Vagina (tissue), 2 donors: ENCODE measurements at places on chromosomes 11 and 22.

- H3K27ac ChIP-seq = no peak overlapping the region
- no peak for DNase-seq
- no peaks in the 10 kb centered on the region for H3K27me3 ChIP-seq
- H3K4me3 ChIP-seq = no peak overlapping the region
- H3K36me3 ChIP-seq = no peaks in the 10 kb centered on the region
- H3K4me1 ChIP-seq = no peaks in the 10 kb centered on the region
These were observed 34.9 kb downstream of the SERPIND1 start for GRCh38 chr22:20808844-20809243.

DNA sequence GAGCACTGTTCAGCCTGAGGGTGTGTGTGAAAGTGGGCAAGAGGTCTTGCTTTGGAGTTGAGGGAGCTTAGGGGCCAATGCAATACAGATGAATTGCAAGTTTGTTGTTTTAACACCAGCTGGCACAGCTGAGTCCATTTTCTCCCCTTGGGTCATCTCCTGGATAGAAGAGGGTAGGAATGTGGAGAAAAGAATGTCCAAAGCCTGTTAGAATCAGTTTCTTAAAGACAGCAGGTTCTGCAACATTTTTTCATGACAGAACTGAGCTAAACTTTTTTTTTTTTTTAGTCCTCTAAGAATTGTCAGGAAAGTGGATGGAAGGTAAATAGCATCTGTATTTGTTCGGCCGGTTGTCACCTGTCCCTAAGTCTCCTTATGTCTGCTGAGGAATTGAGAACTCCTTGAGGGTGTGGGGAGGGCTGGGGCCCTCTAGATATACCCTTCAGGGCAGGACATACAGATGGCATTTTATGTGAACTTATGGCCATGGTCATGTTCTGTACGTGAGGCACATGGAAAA lies 211.1 kb upstream of the CADM1 start:
- no peaks in the 10 kb centered on the region for H3K36me3 ChIP-seq
- H3K27ac ChIP-seq = no peak overlapping the region
- no peak for DNase-seq
- no peaks in the 10 kb centered on the region for H3K4me1 ChIP-seq

DNA sequence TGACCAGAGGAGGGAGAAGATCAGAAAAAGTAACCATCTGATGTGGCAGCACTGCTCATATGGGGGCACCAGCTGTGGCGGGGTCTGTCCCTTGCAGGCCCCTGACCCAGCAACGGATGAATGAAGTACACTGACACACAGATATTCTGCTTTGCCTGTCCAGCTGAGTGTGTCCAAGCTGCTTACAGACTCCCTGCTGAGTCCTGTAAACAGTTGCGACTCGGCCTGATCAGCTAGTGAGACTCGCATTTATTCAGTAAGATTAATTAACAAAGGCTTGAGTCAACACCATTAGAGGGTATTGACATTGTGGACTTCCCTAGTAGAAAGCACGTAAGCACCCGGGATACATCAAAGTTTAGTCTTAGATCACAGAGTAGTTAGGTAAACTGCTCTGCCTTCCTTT lies 15.3 kb upstream of the OR10D3 start:
- H3K27ac ChIP-seq = no peak overlapping the region
- no peaks in the 10 kb centered on the region for H3K27me3 ChIP-seq
- H3K4me3 ChIP-seq = no peak overlapping the region
- no peaks in the 10 kb centered on the region for H3K4me1 ChIP-seq
- no peak for DNase-seq

DNA sequence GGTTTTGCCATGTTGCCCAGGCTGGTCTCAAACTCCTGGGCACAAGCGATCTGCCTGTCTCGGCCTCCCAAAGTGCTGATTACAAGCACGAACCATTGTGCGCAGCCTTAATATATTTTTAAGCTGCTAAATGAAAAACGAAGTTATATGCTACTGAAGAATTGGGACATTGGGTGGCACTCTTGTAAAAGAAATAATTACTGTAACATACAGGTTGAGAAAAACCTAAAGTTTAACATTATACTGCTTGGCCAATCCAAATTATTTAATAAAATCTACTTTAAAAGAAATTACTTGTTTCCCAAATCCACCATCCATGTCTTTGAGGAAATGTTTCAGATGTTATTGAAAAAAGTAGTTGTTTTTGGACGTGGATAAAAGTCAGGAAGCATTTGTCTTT lies 37.9 kb upstream of the ARHGAP32 start:
- no peak for DNase-seq
- no peaks in the 10 kb centered on the region for H3K36me3 ChIP-seq
- H3K27ac ChIP-seq = no peak overlapping the region
- no peaks in the 10 kb centered on the region for H3K4me1 ChIP-seq

- H3K27ac ChIP-seq = peak overlapping the region; percentile 33
- H3K36me3 ChIP-seq = no peaks in the 10 kb centered on the region
- H3K4me3 ChIP-seq = no peak overlapping the region
- H3K27me3 ChIP-seq = no peaks in the 10 kb centered on the region
- no peaks in the 10 kb centered on the region for H3K4me1 ChIP-seq
These were observed 39.4 kb downstream of the ABTB2 start for GRCh38 chr11:34318111-34319037.

DNA sequence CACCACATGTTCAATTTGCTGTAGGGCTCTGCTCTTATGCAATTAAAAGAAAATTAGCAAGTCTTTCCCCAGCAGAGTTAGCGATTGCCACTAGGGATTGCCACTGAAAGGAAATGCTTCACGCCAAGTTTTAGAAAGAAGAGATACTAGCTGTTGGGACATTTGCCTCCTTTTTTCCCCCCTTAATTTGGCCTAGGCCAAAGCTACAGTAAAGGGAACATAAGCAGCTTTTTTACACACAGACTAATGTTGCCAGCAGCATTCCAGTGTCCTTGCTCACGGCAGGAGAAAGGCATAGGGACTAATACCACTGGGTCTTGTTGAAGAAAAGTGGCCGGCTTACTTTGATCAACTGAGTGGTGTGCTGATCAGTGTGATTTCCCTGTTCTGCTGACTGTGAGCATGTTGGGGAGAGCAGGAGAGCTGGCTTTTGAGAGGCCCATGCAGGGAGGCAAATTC lies 71.2 kb downstream of the PHF21A start:
- H3K4me3 ChIP-seq = no peak overlapping the region
- no peaks in the 10 kb centered on the region for H3K27me3 ChIP-seq
- peak overlapping the region; percentile 8 for H3K27ac ChIP-seq
- DNase-seq = no peak

GRCh38 chr11:110174645-110175310 lies 81.6 kb downstream of the ZC3H12C start:
- no peak overlapping the region for H3K27ac ChIP-seq
- no peaks in the 10 kb centered on the region for H3K36me3 ChIP-seq
- no peak for DNase-seq
- H3K4me3 ChIP-seq = no peak overlapping the region
- no peaks in the 10 kb centered on the region for H3K27me3 ChIP-seq
- peaks cover 9% of the 10 kb centered on the region for H3K4me1 ChIP-seq

DNA sequence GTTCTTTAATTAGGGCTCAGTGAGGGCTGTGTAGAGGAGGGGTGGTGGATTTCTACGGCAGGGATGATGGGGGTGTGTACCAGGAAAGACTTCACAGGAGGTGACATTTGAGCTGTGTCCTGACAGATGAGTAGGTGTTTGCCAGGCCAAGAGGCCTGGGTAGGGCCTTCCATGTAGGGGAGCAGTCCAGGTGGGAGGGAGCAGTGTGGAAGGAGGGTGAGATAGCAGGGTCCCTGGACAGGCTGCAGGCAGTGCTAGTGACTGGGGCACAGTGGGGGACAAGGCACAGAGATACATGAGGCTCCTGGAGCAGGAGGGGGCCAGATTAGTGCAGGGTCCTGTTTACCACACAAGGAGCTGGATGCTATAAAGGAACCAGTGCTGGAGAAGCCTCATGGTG lies 147.9 kb upstream of the CADM1 start:
- peaks cover 12% of the 10 kb centered on the region for H3K4me1 ChIP-seq
- H3K36me3 ChIP-seq = no peaks in the 10 kb centered on the region
- no peak for DNase-seq
- H3K4me3 ChIP-seq = no peak overlapping the region
- no peaks in the 10 kb centered on the region for H3K27me3 ChIP-seq
- H3K27ac ChIP-seq = no peak overlapping the region

GRCh38 chr11:69141742-69142141 lies 14.0 kb upstream of the SMIM38 start:
- H3K27me3 ChIP-seq = no peaks in the 10 kb centered on the region
- no peak for DNase-seq
- no peak overlapping the region for H3K4me3 ChIP-seq
- H3K4me1 ChIP-seq = no peaks in the 10 kb centered on the region
- H3K27ac ChIP-seq = no peak overlapping the region
- H3K36me3 ChIP-seq = no peaks in the 10 kb centered on the region
